ENCODE measurements at places on chromosomes 12 and 14.

- no peak for DNase-seq
- no peak overlapping the region for H3K27ac ChIP-seq
- no peaks in the 10 kb centered on the region for H3K4me1 ChIP-seq
- no peak overlapping the region for H3K4me3 ChIP-seq
- H3K36me3 ChIP-seq = no peaks in the 10 kb centered on the region
These were observed 80.8 kb downstream of the SLC35F4 start for GRCh38 chr14:57785058-57785457.

GRCh38 chr14:50997712-50998111 lies 53.4 kb upstream of the PYGL start:
- DNase-seq = no peak
- H3K27me3 ChIP-seq = no peaks in the 10 kb centered on the region
- H3K4me1 ChIP-seq = no peaks in the 10 kb centered on the region
- no peaks in the 10 kb centered on the region for H3K36me3 ChIP-seq
- H3K27ac ChIP-seq = no peak overlapping the region

DNA sequence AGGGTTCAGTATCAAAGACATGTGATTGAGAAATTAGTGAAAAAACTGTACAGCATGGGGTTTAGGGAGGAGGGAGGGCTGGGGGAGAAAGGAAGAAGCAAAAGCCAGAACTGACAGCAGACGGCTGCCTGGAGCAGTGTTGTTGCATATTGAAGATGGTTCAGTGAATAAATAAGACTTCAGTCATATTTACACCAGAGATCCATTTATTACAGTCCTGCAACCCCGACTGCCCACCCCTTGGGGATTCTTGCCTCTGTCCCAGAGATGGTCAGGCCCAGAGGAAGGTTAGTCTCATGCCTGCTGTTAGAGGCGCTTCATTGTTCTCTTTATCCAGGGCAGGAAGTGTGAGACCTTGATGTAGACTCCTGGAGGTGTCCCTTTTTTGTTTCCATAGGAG lies 3.2 kb downstream of the GZMH start:
- H3K27me3 ChIP-seq = no peaks in the 10 kb centered on the region
- no peak overlapping the region for H3K27ac ChIP-seq
- no peaks in the 10 kb centered on the region for H3K4me1 ChIP-seq
- no peaks in the 10 kb centered on the region for H3K36me3 ChIP-seq
- H3K4me3 ChIP-seq = no peak overlapping the region

GRCh38 chr12:1629338-1630132 lies 504 bp downstream of the WNT5B start:
- H3K36me3 ChIP-seq = no peaks in the 10 kb centered on the region
- H3K4me1 ChIP-seq = peaks cover 30% of the 10 kb centered on the region
- peak overlapping the region; percentile 47 for H3K4me3 ChIP-seq
- peak overlapping the region; percentile 22 for H3K27ac ChIP-seq

- no peak for DNase-seq
- no peaks in the 10 kb centered on the region for H3K4me1 ChIP-seq
These were observed 46.5 kb upstream of the TSPAN11 start for GRCh38 chr12:30880061-30880460.

All from vagina (tissue), 2 donors.